ENCODE measurements at places on chromosomes 1 and 21.

GRCh38 chr1:59041646-59042277 is 255.1 kb upstream of the FGGY start:
- no peaks in the 10 kb centered on the region for H3K27me3 ChIP-seq
- peaks cover 12% of the 10 kb centered on the region for H3K4me1 ChIP-seq
- no peak overlapping the region for H3K4me3 ChIP-seq
- no peak overlapping the region for H3K27ac ChIP-seq
- H3K36me3 ChIP-seq: no peaks in the 10 kb centered on the region

DNA sequence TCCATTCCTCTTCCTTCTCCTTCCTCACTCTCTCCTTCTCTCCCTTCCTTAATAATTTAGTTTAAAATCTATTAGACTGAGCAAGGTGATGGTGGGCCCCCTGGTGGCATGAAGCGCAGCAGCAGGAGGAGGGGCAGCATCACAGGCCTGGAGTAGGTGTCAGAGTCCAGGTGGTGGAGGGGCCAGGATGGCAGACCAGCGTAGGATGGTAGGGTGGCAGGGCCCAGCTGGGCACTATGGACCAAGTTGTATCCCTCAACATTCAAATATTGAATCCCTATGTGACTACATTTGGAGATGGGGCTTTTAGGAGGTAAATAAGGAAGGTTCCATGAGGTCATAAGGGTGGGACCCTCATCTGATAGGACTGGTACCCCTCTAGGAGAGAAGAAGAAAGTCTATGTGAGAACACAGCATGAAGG is 61.0 kb downstream of the WDR4 start:
- H3K36me3 ChIP-seq: no peaks in the 10 kb centered on the region
- no peak overlapping the region for H3K27ac ChIP-seq
- H3K4me3 ChIP-seq: no peak overlapping the region
- H3K27me3 ChIP-seq: peaks cover 5% of the 10 kb centered on the region
- DNase-seq: peak; percentile 15

GRCh38 chr21:45306832-45307571 is 19.3 kb upstream of the POFUT2 start:
- DNase-seq: no peak
- H3K4me3 ChIP-seq: no peak overlapping the region
- no peak overlapping the region for H3K27ac ChIP-seq
- H3K4me1 ChIP-seq: no peaks in the 10 kb centered on the region

GRCh38 chr1:171344473-171344820 is 30.5 kb downstream of the FMO4 start:
- DNase-seq: no peak
- no peak overlapping the region for H3K4me3 ChIP-seq
- H3K36me3 ChIP-seq: no peaks in the 10 kb centered on the region
- H3K27me3 ChIP-seq: no peaks in the 10 kb centered on the region
- no peaks in the 10 kb centered on the region for H3K4me1 ChIP-seq

- DNase-seq: no peak
- no peaks in the 10 kb centered on the region for H3K36me3 ChIP-seq
- H3K4me3 ChIP-seq: no peak overlapping the region
- H3K27ac ChIP-seq: no peak overlapping the region
- peaks cover 6% of the 10 kb centered on the region for H3K4me1 ChIP-seq
- H3K27me3 ChIP-seq: no peaks in the 10 kb centered on the region
Observed at GRCh38 chr1:246600579-246600978, 34.3 kb downstream of the CNST start.

- no peaks in the 10 kb centered on the region for H3K4me1 ChIP-seq
- no peak overlapping the region for H3K27ac ChIP-seq
- no peak for DNase-seq
- H3K27me3 ChIP-seq: no peaks in the 10 kb centered on the region
- no peak overlapping the region for H3K4me3 ChIP-seq
- no peaks in the 10 kb centered on the region for H3K36me3 ChIP-seq
Observed at GRCh38 chr1:76640723-76641122, 226.6 kb upstream of the ST6GALNAC5 start.

DNA sequence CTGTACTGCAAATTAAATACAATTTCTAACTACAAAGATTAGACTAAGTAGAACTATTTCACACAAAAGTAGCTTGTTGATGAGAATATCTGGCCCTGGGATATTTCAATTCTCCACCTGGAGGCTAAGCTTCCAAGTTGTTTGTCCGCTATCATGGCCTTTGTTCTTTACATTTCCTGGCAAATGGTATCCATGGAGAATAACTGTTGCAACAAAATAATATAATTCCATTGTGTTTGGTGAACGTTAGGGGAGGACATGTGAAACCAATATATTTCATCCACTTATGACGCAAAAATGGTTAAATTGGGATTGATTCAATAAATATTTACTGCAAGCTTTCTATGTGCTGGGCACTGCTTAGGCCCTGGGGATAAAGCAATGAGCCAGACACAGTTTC is 565.4 kb downstream of the PTPRC start:
- no peaks in the 10 kb centered on the region for H3K27me3 ChIP-seq
- no peak overlapping the region for H3K4me3 ChIP-seq
- H3K27ac ChIP-seq: no peak overlapping the region

All from keratinocyte (primary cell).